Activated naive CD8-positive, alpha-beta T cell treated with anti-CD3 and anti-CD28 coated beads for 36 hours (primary cell): ENCODE measurements at places on chromosomes 7 and 10.

DNA sequence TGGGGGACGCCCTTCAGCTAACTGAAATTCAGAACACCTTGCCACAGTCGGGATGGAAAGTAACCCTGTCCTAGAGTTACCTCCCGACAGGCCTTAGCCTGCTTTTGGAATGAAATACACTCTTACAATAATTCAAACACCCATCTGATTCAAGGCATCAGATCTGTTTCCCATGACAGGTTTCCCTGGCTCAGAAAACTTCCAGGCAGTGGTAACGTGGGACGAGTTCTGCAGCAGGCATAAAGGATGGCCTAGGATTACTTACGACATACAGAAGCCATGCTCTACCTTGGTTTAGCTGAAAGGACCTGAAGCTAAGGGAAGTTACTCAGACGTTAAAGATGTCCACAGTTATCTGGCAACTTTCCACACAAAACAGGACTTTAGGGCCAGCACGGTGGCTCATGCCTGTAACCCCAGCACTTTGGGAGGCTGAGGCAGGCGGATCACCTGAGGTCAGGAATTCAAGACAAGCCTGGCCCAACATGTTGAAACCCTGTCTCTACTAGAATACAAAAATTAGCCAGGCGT, 5.0 kb downstream of the PAXIP1 start:
- no peak for DNase-seq

GRCh38 chr7:26159243-26159642, 7.2 kb downstream of the NFE2L3 start:
- DNase-seq = no peak

DNA sequence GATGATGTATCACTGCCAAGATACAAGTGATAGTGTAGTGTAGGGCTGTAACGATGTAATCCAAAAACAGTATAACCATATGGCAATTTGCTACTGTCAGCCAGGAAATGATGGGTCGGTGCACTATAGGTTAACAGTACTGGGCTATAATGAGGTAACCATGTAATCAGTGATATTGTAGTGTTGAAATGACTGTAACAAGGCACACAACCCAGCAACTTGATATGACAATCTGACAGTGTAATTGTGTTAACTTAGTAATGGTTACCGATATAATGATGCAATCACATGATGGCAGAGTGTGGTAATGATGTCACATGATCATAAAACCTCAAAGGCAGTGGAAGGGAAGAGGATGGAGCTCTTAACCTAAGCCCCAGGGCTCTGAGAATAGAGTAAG, 73.8 kb upstream of the SLF2 start:
- no peak for DNase-seq

DNA sequence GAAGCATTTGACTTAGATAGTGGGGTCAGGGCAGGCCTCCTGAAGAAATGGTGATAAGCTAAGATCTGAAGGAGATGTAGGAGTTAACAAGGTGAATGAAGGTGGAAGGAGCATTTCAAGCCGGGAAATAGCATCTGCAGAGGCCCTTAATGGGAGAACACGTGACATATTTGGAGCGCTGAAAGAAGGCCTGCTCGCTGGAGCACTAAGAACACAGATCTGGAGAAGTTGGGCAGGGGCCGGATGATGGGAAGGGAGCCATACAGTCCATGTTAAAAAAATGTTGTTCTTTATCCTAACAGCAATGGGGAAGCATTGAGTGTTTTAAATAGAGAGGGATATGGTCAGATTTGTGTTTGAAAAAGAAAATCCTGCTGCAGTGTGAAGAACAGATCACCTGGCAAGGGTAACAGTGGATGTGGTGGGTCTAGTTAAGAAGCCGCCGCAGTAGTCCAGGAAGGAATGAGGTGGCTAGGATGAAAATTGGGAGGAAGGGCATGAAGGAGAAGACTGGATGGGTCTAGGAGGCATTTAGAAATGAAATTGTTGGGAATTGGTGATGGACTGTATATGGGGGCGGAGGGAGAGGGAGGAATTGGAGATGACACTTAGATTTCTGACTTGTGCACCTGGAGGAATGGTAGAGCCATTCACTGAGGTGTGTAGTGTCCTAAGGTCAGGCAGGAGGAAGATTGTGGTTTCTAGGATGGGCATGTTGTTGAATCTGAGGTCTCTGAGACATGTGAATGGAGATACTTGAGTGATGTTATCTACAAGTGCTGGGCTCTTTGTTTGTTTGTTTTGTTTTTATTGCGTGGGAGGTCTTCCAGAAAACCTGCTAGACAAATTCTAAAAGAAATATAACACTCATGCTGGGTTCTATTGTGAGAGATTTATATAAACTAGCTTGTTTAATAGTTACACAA, 58.4 kb downstream of the MET start:
- DNase-seq = no peak
